GM06990 (cell line): ENCODE measurements at places on chromosomes 16 and 17.
A peak's percentile ranks its signal among the peaks of the same experiment; 100 is the strongest.

DNA sequence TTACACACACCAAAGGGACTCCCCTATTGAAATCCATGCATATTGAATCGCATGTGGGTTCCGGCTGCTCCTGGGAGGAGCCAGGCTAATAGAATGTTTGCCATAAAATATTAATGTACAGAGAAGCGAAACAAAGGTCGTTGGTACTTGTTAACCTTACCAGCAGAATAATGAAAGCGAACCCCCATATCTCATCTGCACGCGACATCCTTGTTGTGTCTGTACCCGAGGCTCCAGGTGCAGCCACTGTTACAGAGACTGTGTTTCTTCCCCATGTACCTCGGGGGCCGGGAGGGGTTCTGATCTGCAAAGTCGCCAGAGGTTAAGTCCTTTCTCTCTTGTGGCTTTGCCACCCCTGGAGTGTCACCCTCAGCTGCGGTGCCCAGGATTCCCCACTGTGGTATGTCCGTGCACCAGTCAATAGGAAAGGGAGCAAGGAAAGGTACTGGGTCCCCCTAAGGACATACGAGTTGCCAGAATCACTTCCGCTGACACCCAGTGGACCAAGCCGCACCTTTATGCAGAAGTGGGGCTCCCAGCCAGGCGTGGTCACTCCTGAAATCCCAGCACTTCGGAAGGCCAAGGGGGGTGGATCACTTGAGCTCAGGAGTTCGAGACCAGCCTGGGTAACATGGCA lies 2.2 kb downstream of the GAA start:
- no peak for DNase-seq

GRCh38 chr17:40333781-40334448 lies 24.9 kb downstream of the RARA start:
- DNase-seq, result no peak

DNA sequence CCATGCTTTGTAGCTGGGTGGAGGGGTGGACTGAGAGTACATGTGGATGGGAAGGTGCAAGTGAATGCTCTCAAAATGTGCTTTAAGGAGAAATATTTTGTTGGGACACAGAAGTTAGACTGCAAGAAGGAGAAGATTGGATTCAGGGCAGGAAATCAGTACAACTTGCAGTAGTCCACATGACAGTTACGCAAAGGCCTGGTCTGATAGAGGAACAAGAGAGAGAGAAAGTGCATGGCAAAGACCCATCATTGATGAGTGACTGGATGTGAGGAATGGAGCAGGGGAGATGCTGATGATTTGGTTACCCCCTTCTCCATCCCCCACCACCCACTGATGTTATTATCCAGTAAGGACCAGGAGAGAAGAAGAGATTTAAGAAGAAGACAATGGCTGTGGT lies 472.8 kb downstream of the MAF start:
- no peak for DNase-seq

- no peak for DNase-seq
These were observed 3.3 kb downstream of the PGAP3 start for GRCh38 chr17:39684369-39685192.

DNA sequence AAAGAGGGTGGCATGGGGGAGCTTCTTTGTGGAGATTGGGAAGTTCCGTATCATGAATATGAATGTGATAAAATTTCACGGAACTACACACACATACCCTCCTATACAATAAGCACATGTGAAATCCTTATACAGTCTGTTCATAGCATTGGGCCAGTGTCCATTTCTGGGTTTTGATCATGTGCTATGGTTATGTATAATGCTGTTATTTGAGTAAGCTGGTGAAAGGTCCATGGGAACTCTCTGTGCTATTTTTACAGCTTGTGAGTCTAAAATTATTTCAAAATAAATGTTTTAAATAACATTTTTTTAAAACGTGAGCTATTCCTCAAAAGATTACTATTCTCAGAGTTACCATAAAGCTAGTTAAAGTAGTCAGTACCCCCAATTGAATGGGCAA lies 205.2 kb upstream of the CACNG5 start:
- no peak for DNase-seq

DNA sequence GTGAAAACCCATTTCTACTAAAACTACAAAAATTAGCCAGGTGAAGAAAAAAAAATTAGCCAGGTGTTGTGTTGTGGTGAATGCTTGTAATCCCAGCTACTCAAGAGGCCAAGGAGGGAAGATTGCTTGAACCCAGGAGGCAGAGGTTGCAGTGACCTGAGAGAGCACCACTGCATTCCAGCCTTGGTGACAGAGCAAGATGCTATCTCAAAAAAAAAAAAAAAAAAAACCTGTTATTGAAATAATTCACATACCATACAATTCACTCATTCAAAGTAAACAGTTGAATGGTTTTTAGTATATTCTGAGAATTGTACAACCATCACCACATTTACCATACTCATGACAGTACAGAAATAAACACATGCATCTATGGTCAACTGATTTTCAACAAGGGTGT lies 31.0 kb downstream of the ZNRF1 start:
- no peak for DNase-seq

- DNase-seq, result peak; percentile 47
These were observed 619 bp downstream of the CACNB1 start for GRCh38 chr17:39196808-39197291.

DNA sequence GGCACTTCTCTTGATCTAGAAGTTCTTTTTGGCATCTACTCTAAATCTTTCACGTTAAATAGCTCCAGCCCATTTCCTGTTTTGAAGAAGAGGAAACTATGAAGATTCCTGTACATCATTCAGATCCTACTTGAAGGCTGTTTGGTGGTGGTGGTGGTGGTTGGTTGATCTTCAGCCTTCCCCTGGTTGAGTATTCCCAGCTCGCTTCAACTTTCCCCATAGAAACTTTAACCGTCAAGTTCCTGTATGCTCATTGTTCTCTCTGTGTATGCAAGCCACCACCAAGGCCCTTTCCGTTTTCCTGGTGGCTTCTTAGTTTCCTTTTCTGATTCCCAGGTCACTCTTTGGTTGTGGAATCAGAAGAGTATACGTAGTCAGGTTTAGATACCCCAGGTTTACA lies 3.3 kb downstream of the LRRC46 start:
- DNase-seq, result no peak

GRCh38 chr16:64153718-64154117 lies 968.1 kb downstream of the CDH11 start:
- DNase-seq, result no peak

GRCh38 chr16:81061871-81062608 lies 15.0 kb downstream of the C16orf46 start:
- no peak for DNase-seq

GRCh38 chr16:23339787-23340186 lies 37.7 kb downstream of the SCNN1B start:
- DNase-seq, result no peak

DNA sequence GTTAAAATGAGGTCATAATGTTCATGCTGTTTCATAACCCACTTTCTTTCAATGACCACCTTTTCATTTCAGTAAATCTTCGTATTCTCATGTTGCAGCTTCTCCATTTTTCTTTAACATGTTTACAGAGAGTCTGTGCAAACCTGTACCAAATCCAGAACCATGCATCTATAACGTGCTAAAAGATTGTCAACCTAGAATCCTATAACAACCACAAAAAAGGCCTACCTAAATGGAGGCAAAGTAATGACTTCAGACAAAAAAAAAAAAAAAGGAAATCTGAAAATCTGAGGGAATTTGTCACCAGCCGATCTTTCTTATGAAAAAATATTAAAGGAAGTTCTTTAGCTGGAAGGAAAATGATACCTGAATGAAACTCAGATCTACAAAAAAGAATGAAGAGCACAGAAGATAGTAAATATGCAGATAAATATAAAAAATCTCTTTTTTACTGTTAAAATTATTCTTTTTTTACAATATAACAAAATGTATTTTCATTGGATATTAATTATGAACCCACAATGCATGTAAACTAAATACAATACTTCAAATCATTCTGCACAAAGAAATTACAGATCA lies 1.4 kb upstream of the SLFN11 start:
- no peak for DNase-seq

GRCh38 chr17:40348562-40349476 lies 15.7 kb downstream of the GJD3 start:
- no peak for DNase-seq

- no peak for DNase-seq
These were observed 1.4 kb downstream of the PYY start for GRCh38 chr17:43952351-43952723.

- no peak for DNase-seq
These were observed 67.8 kb downstream of the MAF start for GRCh38 chr16:79532785-79533184.

DNA sequence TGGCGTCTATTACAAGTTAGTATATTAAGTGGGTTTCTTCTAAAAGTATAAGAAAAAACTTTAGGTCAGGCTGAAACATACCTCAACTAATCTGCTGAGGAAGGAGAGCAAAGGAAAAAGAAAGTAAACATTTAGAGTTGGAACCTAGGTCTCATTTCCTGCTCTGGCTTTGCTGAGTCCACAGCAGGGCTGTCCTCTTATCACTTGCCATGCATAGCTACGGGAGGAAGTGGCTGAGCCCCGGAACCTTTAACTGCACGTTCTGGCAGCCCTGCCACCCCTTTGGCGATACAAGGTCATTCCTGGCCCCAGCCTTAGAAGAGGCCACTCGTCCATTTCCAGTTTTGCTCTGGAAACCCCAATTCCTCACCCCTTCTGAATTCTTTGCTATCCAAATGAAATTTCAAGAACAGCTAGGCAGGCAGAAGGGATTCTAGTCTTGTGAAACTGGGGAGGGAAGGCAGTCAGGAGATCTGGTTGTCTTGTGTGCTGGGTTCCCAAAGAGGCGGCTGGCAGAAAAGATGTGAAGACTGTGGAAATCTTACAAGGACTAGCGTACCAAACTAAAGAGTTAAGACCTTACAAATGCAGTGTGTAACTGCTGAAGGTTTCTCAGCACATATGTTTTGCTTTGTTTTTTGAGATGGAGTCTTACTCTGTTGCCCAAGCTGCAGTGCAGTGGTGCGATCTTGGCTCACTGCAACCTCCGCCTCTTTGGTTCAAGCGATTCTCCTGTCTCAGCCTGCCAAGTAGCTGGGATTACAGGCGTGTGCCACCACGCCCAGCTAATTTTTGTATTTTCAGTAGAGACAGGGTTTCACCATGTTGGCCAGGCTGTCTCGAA lies 19.1 kb downstream of the WIPI1 start:
- no peak for DNase-seq

DNA sequence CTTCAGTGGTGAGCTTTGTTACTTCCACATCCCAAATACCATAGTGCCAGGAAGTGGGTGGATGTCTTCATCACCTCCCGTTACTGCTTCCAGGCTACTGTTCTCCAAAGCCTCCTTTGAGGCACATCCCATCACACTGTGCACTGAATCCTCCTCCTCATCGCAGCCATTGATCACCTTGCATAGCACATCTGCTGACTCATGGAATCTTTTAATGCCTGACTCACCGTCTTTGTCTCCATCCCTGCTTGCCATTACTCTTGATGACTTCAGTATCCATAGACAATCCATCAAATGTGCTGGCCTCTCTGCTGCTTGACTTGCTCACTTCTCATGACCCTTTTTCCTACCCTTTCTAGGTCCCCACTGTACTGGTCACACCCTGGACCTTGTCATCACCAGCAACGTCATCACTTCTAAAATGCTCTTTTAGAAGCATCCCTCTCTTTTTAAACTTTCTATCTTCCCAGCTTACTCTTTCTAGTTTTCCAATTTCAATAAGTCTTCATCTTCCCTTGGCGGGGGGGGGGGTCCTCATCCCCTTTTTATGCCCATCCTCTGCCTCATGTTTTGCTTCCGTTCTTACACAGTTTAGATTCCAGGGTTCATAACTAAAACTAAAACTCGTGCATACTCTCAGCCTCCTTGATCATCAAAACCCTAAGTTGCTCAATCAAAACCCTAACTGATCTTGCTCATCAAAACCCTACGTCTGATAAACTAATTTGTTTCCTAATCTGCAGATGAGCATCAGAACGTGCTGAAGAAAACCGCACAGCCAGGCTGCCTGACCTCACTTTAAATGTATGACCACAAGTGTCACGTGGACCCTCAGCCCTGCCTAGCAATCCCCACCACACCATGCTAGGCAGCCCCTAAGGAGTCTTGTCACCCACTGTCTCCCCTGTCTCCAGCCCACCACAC lies 289.7 kb upstream of the ZFHX3 start:
- DNase-seq, result no peak

- DNase-seq, result no peak
These were observed 5.1 kb downstream of the HSD3B7 start for GRCh38 chr16:30990105-30990504.

- no peak for DNase-seq
These were observed 604.0 kb upstream of the SALL1 start for GRCh38 chr16:51755039-51755501.
